T-cell (primary cell): ENCODE measurements at places on chromosomes 1 and 21.

GRCh38 chr1:28537457-28538199 is 15.3 kb upstream of the TRNAU1AP start:
- H3K36me3 ChIP-seq: peaks cover 8% of the 10 kb centered on the region
- no peak overlapping the region for H3K4me3 ChIP-seq
- H3K27ac ChIP-seq: no peak overlapping the region
- H3K4me1 ChIP-seq: no peaks in the 10 kb centered on the region

DNA sequence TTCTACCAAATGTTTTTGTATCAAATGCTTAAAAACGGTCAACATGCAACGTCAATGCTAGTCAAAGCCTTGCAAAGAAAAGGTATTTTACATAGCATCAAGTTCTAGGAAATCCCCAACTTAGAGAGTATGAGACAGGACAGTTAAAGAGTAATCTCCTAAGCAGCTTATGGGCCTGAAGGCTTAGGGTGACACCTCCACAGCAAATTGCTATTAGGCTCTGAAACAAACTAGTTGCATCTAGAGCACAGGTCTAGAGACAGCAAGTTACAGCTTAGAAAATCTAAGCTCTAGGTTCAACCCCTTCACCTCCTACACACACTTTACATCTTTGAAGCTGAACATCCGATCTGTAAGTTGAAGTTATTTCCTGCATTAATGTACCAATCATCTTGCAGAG is 13.7 kb downstream of the PABPC4 start:
- DNase-seq: no peak
- no peak overlapping the region for H3K4me3 ChIP-seq
- no peaks in the 10 kb centered on the region for H3K27me3 ChIP-seq
- peaks cover 13% of the 10 kb centered on the region for H3K4me1 ChIP-seq
- no peak overlapping the region for H3K27ac ChIP-seq

DNA sequence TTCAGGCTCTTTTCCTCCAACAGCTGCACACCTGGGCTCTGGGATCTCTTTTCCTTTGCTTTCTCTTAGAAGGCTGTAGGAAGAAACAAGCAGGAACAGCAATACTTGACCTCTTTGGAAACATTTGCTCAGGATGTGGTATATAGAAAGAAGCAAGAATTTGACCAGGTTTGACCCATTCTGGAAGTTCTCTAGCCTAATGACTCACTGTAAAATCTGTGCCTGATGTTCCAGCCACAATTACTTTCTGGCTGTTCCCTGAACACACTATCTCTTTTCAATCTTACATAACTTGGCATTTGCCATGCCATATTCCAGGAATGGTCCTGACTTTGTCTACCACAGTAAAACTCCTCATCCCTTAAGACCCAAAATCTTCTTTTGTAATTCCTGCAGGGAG is 419.9 kb upstream of the DAB1 start:
- H3K36me3 ChIP-seq: no peaks in the 10 kb centered on the region
- H3K4me3 ChIP-seq: no peak overlapping the region
- peaks cover 3% of the 10 kb centered on the region for H3K27me3 ChIP-seq

DNA sequence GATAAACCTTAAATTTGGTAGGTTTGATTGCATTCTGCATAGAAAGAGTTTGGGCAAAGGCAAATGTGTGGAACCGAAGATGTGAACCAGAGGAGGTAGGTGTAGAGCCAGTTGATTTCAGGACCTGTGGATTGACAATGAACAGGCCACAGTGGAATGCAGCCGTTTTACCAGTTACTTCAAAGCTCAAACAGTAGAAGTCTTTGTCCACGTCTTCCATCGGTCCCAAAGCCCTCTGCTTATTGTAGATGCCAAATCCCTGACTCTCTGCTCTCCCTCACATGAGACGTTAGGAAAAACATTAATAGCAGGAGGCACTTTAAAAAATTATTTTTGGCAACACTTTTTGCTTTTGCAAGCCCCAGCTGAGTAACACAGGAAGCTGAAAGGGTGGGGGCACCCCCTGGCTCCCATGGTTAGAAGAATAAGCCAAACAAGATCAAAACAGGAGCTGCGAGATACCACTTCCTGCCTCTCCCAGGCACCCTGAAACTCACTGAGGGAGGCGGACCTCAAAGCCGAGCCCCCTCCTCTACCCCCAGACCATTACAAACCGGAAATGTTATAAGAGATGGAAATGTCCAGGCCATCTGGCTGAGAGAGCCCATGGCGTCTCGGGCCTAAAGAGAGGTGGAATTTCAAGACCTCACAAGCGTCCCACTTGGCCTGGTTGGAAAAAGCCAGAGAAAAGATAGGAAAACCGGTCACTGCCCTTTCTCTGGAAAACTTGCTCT is 13.5 kb downstream of the TRAF3IP3 start:
- peaks cover 5% of the 10 kb centered on the region for H3K36me3 ChIP-seq
- peak overlapping the region; percentile 83 for H3K4me3 ChIP-seq
- peak overlapping the region; percentile 77 for H3K27ac ChIP-seq
- peaks cover 60% of the 10 kb centered on the region for H3K4me1 ChIP-seq

- H3K27me3 ChIP-seq: peaks cover 16% of the 10 kb centered on the region
- peak; percentile 65 for DNase-seq
- H3K4me3 ChIP-seq: peak overlapping the region; percentile 51
- no peak overlapping the region for H3K27ac ChIP-seq
- no peaks in the 10 kb centered on the region for H3K36me3 ChIP-seq
Observed at GRCh38 chr21:45590246-45590725, 48.0 kb upstream of the SLC19A1 start.

DNA sequence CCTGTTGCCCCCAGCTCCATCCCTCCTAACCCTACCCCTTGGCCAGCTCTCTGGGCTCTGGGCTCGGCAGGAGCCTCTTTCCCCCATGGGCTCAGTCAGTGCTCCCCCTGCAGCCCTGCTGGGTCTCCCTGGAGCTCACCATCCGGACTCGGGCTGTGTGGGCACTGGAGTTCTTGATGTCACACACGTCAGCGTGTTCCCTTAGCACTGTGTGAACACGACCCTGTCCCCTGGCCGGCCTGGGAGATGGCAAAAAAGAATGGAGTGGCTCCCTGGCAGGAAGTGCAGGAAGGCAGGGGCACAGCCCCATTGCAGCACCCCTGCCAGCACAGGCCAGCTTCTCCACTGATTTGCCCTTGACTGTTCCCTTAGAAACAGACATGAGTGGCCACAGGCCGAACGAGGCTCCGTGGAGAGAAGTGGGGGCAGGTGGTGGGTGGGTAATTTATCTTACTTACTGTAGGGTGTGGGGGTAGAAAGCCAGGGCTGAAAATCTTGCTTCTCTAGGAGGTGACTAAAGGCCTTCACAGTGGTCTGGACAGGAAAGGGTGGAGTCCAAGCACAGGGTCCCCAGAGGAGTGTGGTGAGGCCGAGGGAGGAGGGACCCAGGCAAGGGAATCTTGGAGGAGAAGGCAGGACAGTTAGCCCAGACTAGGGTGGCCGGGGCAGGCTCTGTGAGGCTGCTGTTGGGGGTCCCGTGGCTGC is 381.7 kb upstream of the VAMP3 start:
- H3K36me3 ChIP-seq: no peaks in the 10 kb centered on the region
- H3K27ac ChIP-seq: no peak overlapping the region

DNA sequence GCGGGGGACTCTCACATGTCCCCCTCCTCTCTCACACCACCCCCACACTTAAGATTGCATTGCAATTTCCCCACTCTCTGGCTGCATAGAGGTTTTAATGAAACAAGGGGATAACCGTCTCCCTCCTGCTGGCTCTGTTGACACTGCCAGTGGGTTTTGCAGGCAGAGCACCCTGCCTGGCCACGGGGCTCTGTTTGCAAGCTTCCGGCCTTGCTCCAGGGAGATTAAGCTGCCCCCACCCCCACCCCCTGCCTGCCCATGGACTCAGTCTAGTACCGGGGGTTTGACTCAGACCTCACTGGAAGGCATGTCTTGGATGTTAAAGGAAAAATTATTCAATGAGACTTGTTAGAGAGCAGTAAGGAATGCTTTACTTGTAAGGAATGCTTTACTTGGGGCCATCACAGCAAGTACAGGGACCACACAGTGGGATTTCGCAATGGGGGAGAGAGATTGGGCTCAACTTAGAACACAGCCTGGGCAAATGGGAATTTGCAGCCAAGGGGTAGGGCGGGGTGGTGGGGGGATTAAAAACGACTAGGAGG is 101.0 kb downstream of the AJAP1 start:
- no peak overlapping the region for H3K27ac ChIP-seq
- no peaks in the 10 kb centered on the region for H3K4me1 ChIP-seq
- no peak overlapping the region for H3K4me3 ChIP-seq
- H3K27me3 ChIP-seq: peaks cover 21% of the 10 kb centered on the region

GRCh38 chr1:116666187-116667077 is 1.1 kb downstream of the IGSF3 start:
- no peak for DNase-seq
- no peaks in the 10 kb centered on the region for H3K36me3 ChIP-seq
- H3K27ac ChIP-seq: no peak overlapping the region
- peaks cover 3% of the 10 kb centered on the region for H3K4me1 ChIP-seq
- peak overlapping the region; percentile 85 for H3K4me3 ChIP-seq

GRCh38 chr1:58548371-58548770 is 1.8 kb upstream of the OMA1 start:
- peaks cover 17% of the 10 kb centered on the region for H3K4me1 ChIP-seq
- DNase-seq: no peak
- H3K27me3 ChIP-seq: no peaks in the 10 kb centered on the region
- no peak overlapping the region for H3K27ac ChIP-seq

GRCh38 chr1:226337276-226337875 is 28.4 kb upstream of the LIN9 start:
- H3K4me1 ChIP-seq: no peaks in the 10 kb centered on the region
- no peak for DNase-seq
- H3K36me3 ChIP-seq: no peaks in the 10 kb centered on the region

DNA sequence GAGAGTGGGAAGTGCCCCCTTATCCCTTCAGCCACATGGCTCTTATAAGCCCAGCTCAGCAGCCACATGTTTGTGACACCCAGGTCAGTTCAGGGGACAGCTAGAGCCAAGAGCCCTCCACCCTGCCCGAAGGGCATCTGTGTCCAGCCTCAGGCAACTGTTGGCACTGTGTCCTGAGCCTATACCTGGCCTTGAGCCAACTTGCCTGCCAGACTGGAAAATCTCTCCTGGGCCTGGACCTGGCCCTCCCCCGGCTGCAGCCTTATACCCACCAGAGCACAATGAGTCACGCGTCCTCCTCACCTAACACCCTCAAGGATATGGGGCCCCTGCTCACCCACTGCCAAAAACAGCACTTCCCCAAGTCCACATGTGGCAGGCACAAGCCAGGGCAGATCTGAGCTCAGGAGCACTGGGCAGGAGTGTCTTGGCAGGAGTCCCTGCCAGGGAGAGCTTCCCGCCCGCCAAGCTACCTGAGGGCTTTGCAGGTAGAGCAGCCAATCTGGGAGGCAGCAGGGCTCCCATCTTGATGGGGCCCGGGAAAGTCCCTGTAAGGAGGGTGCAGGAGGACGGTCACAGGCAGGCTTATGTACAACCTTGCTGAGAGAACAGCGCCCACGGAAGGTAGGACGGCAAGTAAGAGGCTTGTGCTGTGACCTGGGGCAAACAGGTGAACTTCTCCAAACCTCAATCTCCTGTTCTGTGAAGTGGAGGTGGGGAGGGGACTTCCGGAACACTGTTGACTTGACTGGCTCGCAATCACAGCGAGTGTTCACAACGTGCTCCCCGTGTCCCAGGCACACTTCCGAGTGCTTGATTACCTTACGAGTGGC is 19.8 kb upstream of the HSPG2 start:
- H3K36me3 ChIP-seq: no peaks in the 10 kb centered on the region
- peak; percentile 51 for DNase-seq
- peak overlapping the region; percentile 82 for H3K27ac ChIP-seq

DNA sequence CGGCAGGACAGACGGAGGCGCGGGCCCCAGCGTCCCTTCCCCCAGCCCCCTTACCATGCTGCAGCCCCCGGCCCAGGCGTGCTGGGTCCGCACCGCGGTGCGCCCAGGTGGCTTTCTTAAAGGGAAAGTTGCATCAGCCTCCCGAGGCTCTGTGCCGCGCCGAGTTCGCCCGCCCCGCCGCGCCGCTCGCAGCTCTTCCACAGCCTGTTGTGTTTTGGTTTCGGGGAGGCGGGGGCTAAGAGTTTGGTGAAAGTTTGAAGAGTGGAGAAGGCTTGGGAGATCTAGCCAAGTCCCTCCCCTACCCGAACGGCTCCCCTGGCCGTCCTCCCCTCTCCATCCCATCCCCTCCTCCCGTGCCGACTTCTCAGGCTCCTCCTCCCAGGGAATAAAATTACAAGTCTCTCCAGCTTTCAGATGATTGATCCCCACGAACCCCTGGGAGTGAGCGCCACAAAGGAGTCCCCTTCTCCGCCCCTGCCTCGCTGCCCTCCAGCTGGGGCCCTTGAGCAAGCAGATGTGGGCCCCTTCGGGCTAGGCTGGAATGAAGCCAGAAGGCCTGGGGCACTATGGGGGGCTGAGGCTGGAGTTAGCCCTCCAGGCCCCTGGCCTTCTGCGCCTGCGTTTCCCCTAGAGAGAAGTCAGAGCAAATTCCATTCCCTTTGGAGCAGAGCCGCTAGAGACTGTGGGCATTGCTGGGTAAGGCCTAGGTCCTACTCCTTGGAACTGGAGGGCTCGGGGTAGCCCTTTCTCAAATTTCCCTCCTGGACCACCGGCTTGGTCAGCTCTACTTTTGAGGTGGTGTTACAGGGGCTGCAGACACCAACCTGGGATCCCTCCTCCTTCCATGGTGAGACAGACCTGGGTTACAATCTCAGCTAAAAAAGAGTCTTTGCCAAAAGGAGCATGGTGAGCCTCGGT is at the start of gene SLC6A9:
Gene SLC6A9, minus strand, starts transcription at position 211 of the 918 bp plus-strand sequence. CDS start 7,185 bp downstream, outside the sequence.
- no peaks in the 10 kb centered on the region for H3K27me3 ChIP-seq
- H3K4me3 ChIP-seq: peak within 1 kb of the TSS; percentile 66
- no peak within 1 kb of the TSS for H3K27ac ChIP-seq
- peaks cover 21% of the 10 kb centered on the region for H3K4me1 ChIP-seq
- no peaks in the 10 kb centered on the region for H3K36me3 ChIP-seq

DNA sequence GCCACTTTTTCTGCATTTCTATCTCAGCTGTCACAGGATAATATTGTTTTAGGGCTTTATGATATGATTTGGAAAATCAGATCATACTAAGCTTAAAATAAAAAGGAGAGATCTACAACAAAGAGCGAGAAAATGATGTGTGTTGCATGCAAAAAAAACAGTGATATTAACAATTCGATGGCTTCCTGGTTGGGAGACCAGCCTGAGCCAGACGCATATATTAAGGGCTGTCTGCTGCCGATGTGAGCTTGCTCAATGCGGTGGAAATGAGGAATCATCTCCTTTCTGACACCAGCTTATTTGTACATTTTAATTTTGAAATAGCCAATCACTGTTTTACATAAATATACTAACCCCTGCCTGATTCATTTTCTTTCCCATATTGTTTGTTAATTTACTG is 862.6 kb downstream of the USP25 start:
- H3K36me3 ChIP-seq: no peaks in the 10 kb centered on the region
- no peaks in the 10 kb centered on the region for H3K4me1 ChIP-seq
- H3K27ac ChIP-seq: no peak overlapping the region
- no peaks in the 10 kb centered on the region for H3K27me3 ChIP-seq

GRCh38 chr1:43144237-43144636 is 27.9 kb downstream of the EBNA1BP2 start:
- no peaks in the 10 kb centered on the region for H3K36me3 ChIP-seq
- no peak overlapping the region for H3K4me3 ChIP-seq
- no peak overlapping the region for H3K27ac ChIP-seq
- peaks cover 1% of the 10 kb centered on the region for H3K27me3 ChIP-seq
- DNase-seq: no peak
